Cerebellum (tissue), 4 donors: ENCODE measurements at places on chromosomes 6 and 20. TPM values are rescaled to one million over a fixed set of nuclear protein-coding genes. Genes with fewer than 3 reads are reported as not detected.
A peak's percentile ranks its signal among the peaks of the same experiment; 100 is the strongest.

DNA sequence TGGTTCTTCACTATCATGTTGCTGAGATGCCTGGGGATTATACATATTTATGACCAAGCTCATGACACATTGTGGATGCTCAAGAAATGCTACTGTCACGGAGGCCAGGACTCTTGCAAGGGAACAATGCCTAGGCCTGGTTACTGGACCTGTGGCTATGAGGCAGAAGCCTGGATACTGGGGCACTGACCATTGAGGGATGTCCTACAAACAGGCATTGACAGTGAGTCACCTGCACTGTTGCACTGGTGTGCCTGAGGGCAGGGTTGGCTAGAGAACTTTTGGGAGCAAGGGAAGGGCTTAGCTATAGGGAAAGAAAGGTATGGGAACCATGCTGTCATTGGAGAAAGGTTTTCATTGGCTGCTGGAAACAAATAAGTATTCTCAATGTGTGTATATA is 313.1 kb upstream of the SUPT3H start:
- no peak for DNase-seq

DNA sequence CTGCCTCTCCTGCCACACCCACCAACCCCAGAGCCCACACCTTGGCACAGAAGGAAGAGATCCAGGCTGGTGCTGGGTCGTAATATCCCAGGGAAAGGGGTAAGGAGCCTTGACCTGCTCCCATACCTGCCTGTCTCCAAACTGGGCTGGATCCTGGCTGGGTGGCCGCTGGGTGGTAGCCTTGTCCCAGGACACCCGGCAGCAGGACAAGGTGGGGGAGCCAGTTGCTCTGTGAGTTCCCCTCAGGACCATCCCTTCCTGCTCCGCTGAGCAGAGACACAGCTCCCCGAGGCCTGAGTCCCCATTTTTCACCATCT is 58.8 kb downstream of the UBE2V1 start:
- no peak for DNase-seq

GRCh38 chr6:43997345-43997677 is 129.9 kb downstream of the MRPL14 start:
- DNase-seq: no peak

DNA sequence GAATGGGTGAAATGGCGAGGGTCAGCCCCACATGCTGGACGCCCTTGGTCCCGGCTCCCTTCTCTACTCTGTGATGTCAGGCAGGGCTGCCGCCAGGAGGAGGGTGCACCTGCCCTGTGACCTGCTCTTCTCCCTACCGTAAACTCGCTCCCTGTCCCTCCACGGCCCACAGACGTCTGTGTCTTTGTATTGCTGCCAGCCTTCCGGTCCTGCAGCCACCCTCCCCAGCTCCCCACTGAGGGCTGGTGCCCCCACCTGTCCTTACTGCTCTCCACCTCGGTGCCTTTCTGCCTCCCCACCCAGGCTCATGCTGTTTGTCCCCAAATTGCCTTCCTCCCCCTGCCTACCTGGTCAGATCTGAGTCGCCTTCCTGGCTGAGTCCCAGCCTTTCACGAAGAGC is 4.1 kb upstream of the CCR6 start:
- DNase-seq: no peak

GRCh38 chr6:157511682-157512381 is 130.8 kb downstream of the ZDHHC14 start:
- no peak for DNase-seq

DNA sequence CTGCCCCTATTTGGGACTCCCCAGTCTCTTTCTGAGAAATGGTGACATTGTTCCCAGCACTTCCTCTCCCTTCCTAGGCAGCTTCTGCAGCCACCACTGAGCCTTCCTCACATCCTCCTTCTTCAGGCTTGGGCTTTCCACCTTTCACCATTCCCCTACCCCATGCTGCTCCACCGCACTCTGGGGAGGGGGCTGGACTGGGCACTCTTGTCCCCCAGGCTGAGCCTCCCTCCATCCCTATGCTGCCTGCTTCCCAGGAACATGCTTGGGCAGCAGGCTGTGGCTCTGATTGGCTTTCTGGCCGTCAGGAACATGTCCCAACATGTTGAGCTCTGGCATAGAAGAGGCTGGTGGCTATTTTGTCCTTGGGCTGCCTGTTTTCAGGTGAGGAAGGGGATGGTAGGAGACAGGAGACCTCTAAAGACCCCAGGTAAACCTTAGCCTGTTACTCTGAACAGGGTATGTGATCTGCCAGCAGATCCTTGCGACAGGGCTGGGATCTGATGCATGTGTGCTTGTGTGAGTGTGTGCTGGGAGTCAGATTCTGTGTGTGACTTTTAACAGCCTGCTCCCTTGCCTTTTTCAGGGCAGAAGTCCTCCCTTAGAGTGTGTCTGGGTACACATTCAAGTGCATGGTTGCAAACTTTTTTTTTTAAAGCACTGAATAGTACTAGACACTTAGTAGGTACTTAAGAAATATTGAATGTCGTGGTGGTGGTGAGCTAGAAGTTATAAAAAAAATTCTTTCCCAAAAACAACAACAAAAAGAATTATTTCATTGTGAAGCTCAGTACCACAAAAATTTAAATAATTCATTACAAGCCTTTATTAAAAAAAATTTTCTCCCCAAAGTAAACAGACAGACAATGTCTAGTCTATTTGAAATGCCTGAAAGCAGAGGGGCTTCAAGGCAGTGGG is 2.1 kb upstream of the CDKN1A start:
- DNase-seq: no peak

MTFR2 gene
- 0.82 TPM for total RNA-seq

RNGTT gene
- total RNA-seq: 43.1 TPM

POM121L2 gene
- total RNA-seq: not detected

PHACTR1 gene
- 35.8 TPM for total RNA-seq

TUBB2B gene
- total RNA-seq: 1,395 TPM

CCN6 gene
- total RNA-seq: not detected

TINAG gene
- total RNA-seq: not detected

GRCh38 chr6:116580198-116580597 is 8.9 kb downstream of the RWDD1 start:
- DNase-seq: no peak

GRCh38 chr20:44533928-44534327 is 12.1 kb upstream of the SERINC3 start:
- DNase-seq: no peak

DNA sequence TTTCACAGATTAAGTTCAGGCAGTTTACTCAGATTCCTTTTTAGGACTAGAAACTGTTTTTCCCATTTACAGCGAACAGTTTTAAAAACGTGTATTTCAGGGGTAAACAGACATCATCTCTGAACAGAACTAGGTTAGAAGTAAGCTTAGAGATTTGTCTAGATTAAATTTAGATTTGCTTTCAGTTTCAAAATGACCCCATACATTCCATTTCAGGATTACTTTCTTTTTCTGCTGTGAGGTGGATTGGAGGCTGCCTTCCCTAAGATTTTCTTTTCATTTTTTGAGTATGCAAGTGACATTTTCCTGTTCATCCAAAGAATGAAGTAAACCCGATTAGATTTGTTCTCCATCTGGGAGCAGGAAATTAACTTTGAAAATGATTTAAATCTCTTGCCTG is 747.2 kb downstream of the KHDRBS2 start:
- no peak for DNase-seq

- no peak for DNase-seq
Observed at GRCh38 chr6:100237821-100238220, 226.9 kb downstream of the SIM1 start.

ARFGEF3 gene
- 38.3 TPM for total RNA-seq

BFSP1 gene
- 1.5 TPM for total RNA-seq

HLA-DPB1 gene
- total RNA-seq: 1.8 TPM

- no peak for DNase-seq
Observed at GRCh38 chr6:80643881-80644280, 537.4 kb downstream of the BCKDHB start.

- DNase-seq: no peak
Observed at GRCh38 chr20:20368418-20369249, 730 bp downstream of the INSM1 start.

DNA sequence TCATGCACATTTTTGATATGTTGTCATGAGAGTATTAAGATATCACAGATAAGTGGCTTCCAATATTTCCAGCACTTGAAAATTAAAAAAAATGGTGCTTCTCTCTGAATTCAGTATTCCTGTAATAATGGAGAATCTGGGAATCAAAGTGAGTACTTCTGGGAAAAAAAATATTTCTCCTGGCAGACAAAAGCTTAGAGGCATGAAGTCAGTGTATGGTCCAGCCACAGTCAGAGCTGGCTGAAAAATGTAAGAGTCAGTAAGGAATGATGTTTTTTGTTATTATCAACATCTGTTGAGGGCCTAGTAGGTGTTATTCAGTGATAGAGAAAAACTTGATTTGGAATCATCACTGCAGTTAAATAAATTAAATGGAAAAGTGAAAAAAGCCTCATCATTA is 3.2 kb upstream of the RFPL4B start:
- DNase-seq: no peak

COL21A1 gene
- 15.5 TPM for total RNA-seq

DNA sequence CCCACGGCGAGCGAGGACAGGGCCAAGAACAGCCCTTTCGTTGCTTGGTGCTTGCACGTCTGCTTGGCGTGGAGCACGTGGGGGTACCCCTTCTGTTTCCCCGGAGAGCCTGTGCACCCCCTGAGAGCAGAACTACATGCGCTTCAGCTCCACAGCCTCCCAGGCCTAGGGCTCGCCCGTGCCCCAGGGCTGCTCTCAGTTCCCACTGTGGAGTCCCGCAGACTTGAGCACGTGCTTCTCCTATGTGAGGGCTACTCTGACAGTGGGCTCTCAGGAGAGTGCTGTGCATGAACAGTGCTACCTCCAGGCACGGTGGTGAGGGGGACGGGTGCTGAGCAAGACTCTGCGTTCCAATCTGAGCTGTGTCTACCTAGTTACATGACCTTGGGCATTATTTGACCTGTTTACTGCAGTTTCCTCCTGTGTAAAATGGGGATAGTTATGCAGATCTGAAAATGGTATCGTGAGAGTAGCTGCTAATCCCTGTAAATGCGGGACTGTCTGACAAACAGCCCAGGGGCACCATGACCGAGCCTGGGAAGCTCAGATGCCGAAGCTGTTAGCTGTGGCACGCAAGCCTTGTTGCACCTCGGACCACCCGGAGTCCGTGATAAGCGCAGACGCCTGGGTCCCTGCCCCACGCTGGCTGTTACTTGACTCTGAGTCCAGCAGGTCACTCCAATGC is 82.4 kb downstream of the IRF4 start:
- DNase-seq: no peak

DNA sequence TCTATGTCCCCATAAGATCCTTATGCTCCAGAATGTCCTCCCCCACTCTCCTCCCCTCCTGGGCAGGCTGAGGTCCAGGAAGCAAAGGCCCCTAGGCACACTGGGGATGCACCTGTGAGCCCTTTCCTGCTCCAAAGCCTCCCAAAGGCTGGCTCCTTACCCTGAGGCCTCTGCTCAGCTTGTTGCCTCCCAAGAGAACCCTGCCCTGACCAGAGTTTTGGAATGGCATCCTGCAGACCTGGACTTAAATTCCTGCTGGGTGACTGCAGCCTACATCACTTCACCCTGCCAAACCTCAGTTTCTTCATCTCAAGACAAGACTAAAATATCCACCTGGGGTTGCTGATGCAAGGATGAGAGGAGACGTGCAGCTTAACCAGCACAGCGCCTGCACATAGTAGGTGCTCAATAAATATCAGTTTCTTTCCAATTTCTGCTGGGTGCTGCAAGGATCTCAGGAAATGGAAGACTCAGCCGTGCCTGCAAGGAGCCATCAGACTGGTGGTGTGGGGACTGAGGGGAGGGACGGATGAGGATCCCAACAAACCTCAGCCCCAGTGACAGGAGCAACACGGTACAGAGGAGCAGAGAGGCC is 2.1 kb upstream of the LBP start:
- no peak for DNase-seq

KCNB1 gene
- total RNA-seq: 10.0 TPM

GRCh38 chr20:32483351-32484224 is 101.5 kb downstream of the NOL4L start:
- DNase-seq: no peak

CDSN gene
- not detected for total RNA-seq

DNA sequence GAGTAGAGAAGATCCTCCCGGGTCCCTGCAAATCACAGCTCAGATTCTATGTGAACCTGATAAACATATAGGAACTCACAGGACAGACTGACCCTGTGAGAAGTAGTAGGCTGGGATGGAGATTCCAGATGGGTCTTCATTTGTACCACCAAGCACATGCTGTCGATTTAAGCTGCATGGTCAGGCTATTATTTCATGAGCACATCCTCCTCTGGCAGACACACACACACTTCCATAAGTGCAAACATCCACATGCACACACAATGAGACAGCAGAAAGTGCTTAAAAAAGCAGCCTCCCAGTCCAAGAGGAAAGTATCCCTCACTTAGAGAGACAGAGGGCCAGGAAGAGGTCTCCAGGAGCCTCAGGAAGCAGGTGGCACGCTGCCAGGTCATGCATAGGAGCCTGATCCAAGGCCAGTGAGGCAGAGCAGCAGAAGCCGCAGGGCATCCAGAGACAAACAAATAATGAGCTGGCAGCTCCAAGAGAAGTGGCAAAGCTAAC is 131.8 kb downstream of the UNC5CL start:
- DNase-seq: peak; percentile 15

- no peak for DNase-seq
Observed at GRCh38 chr6:37272834-37273566, 15.1 kb upstream of the TMEM217 start.

FAM83C gene
- total RNA-seq: not detected

KHDRBS2 gene
- 35.1 TPM for total RNA-seq

DNA sequence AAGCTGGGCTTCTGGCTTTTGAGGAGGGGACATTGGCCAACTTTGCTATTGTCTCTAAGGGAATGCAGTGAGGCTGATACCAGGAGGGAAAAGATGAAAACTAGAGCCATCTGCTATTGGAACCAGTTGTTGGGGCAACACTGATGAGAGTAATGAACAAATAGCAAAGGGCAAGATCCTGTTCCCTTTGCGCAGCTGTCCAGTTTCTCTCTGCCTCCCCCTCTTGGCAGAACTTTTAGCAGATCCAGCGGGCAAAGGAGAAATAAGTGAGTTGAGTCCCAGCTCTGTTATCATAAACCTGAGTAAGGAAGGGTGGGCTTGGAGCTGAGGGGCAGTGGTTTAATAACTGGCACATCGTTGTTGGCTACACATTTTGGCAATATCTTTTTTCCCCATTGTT is 126.8 kb downstream of the AKAP7 start:
- DNase-seq: no peak
